ENCODE measurements at places on chromosomes 16 and 17.

- no peak for DNase-seq
Observed at GRCh38 chr17:73419881-73420280, 108.1 kb upstream of the CDC42EP4 start.

GRCh38 chr16:61243954-61244353, 792.3 kb downstream of the CDH8 start:
- DNase-seq, result no peak

DNA sequence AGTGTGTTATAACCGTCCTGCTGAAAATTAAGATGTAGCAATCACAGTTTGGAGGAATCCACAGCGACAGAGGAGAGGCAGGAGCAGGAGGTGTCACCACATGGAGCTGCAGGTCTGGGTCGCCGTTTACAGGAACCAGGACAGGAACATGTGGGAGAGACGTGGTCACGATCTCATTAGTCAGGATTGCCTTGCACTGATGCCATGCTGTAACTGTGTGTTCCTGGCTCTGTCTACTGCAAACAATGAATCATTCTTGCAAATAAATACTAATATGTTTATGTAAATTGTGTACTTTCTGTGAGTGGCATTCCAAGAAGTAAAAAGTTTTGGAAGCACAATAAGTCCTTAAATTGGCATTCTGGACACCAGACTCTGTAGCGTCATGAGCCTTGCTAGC, 271.8 kb downstream of the CPPED1 start:
- DNase-seq, result peak; percentile 18

DNA sequence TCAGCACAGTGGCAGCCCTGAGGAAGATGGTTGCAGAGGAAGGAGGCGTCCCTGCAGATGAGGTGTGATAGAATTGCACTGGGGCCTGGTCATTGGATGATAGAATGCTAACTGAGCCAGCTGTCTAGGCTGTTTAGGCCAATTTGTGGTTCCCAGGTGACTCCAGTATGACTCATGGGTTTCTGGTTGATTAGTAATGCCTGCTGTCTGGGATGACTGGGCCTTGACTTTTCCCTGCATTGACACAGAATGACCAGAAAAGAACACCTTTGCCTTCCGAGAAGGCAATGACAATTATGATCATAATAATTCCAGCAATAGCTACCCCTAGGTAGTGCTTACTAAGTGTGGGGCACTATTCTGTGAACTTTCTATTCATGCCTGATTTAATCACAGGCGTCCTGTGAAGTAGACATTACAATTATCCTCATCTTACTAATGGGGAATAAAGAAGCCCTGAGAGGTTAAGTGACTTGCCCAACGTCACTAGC, 31.5 kb downstream of the USP43 start:
- DNase-seq, result peak; percentile 97

- DNase-seq, result no peak
Observed at GRCh38 chr17:63984236-63984635, 11.5 kb upstream of the SCN4A start.

DNA sequence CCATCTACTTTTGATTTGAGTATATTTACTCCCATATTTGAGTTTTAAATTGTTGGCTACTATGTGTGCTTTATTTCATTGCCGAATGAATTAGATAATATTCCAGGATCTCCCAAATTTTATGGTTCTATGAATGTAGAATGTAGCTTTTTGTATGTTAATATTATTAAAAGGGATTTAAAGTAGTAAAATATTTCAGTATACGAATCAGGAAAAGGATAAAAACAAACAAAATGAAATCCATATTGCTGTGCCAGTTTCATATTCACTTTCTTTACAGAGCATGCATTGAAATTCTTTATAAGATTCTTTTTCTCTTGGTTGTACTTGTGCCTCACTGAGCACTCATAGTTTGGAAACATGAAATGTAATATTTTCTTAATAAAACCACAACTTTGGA, 155.1 kb downstream of the CHD9 start:
- DNase-seq, result no peak

- no peak for DNase-seq
Observed at GRCh38 chr17:27741361-27741861, 58.9 kb downstream of the NOS2 start.

GRCh38 chr16:84751947-84752346, 52.1 kb downstream of the USP10 start:
- peak; percentile 51 for DNase-seq

DNA sequence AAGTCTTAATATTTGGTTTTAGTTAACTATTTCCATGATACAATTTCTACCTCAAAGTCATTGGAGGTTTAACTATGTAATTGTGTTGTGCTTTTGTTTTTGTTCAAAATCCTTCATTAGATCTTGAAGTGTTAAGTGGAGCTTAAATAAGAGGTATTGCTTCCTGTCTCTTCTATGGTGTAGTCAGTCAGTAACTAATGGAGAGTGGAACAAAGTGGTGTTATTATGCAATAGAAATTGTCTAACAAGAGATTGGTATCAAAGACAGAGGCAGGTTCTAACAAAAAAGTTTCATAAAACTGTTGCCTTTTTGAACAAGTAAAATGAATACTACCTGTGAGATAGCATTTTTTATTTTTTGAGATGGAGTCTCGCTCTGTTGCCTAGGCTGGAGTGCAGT, 45.2 kb downstream of the GRB7 start:
- no peak for DNase-seq

DNA sequence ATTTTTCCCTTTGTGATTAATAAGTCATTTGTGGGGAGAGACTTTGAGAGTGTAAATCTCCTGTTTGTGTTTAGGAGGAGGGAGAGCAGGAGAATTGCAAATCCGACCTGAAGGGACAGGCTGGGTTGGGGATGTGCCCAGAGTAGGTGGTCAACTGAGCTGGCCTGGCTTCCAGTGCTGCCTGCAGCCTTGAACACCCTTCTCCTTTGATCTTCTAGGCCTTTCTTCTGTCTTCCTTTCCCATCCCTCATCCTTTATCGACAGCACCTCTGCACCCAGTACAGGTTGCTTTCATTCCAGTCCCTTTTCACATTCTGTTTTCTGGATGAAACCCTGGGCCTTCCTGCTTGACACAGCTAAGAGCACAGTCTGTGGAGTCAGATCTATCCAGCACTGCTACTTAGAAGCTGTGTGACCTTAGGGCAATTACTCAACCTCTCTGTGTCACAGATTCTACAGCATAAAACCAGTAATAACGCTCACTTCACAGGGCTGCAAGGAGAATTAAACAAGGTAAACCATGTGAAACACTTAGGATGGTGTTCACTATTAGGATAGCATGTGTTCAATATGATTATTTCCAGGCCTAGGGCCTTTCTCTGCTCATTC, 1.0 kb upstream of the CSNK2A2 start:
- DNase-seq, result peak; percentile 72

- no peak for DNase-seq
Observed at GRCh38 chr17:31100840-31101459, 6.2 kb downstream of the NF1 start.

DNA sequence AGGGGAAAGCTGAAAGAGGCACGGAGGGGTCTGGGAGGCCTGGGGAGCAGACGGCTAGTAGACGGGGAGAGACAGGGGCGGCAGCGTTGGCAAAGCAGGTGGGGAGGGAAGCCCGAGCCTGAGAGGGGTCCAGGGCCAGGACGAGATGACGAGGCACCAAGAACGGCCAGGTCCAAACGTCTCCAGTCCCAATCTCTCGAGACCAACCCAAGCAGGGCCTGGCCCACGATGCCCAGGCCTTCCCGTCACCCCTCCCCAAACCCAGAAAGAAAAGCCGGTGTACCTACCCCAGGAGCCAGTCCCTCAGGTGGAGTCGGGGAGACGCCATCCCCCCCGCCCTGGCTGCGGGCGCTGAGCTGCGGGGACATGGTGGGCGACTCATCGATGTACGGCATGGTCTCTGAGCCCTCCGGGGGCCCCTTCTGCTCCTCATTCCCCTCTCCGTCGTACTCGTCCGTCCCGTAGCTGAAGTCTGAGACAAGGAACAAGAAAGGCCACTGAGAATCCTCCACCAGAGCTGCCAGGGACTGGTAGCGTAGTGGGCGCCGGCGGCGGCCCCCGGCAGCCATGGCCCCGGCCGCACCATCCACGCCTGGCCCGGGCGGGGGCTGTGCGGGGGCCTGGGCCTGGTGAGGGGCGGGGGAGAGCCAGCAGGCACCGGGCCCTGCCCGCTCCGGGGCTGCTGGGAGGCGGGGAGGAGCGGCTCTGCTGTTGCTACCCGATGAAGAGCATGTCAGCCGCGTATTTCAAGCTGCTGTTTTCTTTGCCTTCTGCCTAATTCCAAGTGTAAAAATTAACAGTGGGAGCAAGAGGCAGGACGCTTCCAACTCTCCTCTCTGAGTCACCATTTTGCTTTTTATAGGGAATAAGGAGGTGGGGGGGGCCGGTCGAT, 54.6 kb downstream of the ABR start:
- no peak for DNase-seq

DNA sequence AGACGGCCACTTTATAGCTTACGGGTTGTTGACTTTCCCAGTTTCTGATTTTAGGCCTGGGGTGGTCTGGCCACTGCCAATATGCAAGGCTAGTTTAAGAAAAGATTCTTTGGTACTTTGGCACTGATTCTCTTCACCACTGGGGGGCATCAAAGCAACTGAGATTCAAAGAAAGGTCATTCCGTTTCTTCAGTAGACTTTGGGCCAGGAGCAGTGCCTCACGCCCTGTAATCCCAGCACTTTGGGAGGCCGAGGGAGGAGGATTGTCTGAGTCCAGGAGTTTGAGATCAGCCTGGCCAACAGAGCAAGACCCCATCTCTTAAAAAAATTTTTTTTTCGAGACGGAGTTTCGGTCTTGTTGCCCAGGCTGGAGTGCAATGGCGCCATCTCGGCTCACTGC, 53.0 kb downstream of the RPA1 start:
- DNase-seq, result peak; percentile 72

DNA sequence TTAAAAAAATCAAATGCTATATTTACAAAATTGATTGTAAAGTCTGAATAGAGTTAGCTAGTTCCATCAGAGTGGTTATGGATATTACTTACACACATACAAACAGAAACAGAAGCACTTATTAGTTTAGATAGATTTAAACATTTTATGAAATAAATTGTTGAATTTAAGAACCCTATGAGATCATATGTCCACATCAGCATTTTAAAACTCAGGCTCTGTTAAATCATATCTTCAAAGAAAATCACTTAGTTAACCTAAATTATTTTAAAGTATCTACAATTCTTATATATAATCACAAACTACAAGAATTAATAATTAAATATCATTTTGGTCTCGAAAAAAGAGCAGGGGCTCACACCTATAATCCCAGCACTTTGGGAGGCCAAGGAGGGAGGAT, 42.5 kb downstream of the HELZ start:
- no peak for DNase-seq

DNA sequence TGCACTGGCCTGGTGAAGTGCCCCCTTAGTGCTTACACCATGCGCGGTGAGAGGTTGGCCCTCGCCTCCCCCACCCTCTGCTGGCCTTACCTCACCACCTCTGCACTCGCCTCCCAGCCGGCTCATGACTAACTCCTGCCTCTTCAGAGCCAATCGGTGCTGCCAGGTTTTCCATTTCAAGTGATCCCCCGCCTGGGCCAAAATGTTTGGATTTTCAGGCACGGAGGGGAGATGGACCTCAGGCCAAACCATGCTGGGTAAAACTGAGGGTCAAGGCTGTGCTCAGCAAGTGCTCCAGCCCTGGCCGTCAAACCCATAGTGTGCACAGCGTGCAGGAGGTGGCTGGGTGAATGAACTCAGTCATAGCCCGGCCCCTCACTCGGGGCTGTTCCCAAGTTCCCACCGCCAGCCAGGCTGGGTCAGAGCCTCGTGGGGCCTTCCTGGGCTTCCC, 175.4 kb downstream of the SEC14L1 start:
- DNase-seq, result peak; percentile 37

GRCh38 chr17:6711681-6712057, 1.5 kb downstream of the SLC13A5 start:
- DNase-seq, result no peak

GRCh38 chr16:28623172-28623711, 13.4 kb upstream of the SULT1A1 start:
- no peak for DNase-seq

- no peak for DNase-seq
Observed at GRCh38 chr17:263271-263670, 81.8 kb upstream of the DOC2B start.

- peak; percentile 70 for DNase-seq
Observed at GRCh38 chr16:80997139-80997798, 9.4 kb downstream of the CMC2 start.

Measured in trophoblast cell (in vitro differentiated cells and primary cell).